ENCODE measurements at places on chromosomes 16 and 17.

- DNase-seq, result no peak
These were observed 30.8 kb downstream of the SLC12A3 start for GRCh38 chr16:56895813-56896212.

- no peak for DNase-seq
These were observed 132.1 kb downstream of the LAT start for GRCh38 chr16:29116980-29117379.

GRCh38 chr17:69978056-69978646 is 96.9 kb upstream of the KCNJ16 start:
- no peak for DNase-seq

- no peak for DNase-seq
These were observed 12.8 kb downstream of the CARHSP1 start for GRCh38 chr16:8855972-8856371.

GRCh38 chr17:74226252-74226651 is 12.9 kb downstream of the TTYH2 start:
- DNase-seq, result no peak

DNA sequence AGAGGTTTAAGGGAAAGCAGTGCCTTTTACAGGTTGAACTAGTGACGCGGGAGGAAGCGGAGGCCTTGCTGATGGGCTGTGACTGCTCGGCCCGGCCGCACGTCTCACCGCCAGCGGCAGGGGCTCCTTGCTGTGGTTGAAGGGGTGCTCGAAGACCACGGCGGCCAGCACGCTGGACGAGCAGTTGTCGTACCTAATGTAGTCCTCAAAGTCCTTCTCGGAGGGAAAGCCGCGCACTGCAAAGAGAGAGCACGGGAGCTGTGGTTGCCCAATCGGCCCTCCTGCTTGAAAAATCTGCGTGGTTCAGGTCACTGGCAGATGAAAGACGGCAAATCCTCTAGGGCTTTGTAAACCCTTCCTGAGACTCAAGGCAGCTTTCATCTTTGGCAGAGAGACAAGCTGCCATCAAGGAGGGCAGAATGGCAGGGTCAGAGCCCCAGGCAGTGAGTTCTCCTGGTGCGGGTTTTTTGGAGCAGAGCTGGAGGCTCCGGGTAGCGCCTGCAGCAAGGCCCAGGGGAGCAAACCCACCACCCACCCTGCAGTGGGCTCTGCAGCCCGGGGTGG is 16.1 kb downstream of the ABCA3 start:
- DNase-seq, result no peak
